WTC11 (cell line): ENCODE measurements at places on chromosomes 13 and 19.

DNA sequence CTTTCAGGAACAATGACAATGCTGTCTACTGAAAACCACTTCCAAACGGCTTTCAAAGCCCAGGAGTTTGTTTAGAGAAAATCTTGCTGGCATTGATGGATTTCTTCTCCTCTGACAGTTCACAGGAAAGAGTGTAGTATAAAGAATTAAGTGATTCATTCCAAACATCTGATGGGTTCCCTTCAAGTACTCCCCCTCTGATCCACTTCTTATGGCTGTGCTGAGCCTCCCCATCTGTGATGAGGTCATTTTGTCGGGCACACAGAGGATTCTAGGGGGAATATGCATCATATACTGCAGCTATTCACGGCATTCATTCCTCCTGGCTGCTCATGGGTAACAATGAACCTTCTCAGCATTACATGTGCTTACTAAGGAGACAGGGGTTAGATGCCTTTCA lies 107.9 kb downstream of the RGCC start:
- DNase-seq = no peak

DNA sequence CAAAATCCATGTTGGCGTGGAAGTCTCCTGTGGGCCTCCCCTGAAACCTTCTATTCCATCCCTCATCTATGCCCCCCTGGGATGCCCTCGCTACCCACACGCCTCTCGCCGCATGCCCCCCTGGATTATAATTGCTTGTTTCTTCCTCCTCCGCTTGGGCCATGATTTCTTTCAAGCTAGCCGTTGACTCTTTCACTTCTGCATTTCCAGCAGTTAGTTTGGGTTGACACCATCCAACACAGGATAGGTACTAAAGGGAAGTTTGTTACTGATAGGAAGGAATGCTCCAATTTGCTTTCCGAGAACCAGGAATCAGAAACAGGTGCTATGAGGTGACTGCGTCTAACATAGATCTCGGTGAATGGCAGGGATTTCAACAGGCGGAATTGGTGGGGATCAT lies 7.7 kb upstream of the SLC25A15 start:
- DNase-seq = no peak

DNA sequence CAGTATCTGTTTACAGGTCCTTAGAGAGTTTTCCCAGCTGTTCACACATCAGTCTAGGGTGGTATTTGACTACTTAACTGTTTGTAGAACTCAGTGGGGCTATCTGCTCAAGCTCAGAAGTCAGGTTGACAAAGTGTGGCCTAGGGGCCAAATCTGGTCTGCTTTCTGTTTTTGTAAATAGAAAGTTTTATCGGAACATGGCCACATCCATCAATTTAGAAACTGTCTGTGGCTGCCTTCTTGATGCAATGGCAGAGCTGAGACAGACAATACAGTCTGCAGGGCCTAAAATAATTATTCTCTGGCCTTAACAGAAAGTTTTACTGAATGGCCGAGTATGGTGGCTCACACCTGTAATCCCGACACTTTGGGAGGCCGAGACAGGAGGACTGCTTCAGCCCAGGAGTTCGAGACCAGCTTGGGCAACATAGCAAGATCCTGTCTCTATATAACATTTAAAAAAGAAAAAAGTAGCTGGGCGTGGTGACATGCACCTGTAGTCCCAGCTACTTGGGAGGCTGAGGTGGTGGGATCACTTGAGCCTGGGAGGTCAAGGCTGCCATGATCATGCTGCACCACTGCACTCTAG lies 2.4 kb downstream of the SMG9 start:
- DNase-seq = no peak

GRCh38 chr13:113083402-113084061 lies 22.1 kb upstream of the F7 start:
- DNase-seq = no peak
